ENCODE measurements at places on chromosomes 4 and X.

DNA sequence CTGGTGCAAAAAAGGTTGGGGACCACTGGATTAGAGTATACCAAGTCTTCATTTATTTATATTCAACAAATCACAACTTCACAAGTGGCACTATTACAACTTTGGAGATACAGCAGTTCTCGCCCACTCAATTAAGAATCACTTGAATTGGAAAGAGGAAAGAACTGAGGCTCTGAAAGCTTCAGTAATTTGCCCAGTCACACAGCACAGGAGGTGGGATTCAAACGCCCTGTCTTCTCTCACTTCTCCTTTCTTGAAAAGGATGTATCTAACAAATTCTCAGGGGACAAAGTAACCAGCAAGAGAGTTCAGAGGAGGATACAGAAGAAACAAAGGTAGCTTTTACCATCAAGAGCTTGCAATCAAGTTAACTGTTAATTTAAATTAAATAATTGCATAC is 12.4 kb downstream of the SMIM14 start:
- DNase-seq: no peak

DNA sequence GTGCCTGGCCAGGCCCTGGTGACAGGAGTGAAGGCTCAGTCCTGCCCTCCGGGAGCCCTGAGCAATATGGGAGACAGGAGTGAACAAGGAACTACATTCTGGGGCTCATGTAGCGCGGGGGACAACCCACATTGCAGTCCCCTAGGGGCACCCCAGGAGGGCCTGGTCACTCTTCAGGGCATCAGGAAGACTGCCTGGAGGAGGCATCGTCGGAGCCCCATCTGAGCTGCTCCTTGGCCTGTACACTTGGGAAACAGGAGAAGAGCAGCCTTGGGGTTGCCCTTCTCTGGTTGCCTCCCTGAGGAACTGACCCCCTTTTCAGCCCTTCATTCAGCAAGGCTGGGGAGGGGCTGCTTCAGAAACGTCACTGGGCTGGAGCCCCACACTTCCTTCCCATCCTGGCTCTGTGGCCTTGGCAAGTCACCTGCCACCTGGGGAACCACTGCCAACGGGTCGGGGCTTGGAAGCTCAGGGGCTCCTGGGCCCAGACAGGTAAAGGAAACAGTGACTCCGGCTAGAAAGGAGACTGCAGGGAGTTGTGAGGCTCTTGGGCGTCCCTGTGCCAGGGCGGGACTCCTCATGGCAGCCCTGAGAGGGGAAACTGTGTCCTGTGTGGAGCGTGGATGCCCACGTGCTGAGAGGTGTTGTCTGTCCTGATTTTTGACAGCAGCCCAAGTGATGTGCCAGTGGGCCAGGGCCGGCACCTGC is 10.1 kb downstream of the WFS1 start:
- no peak for DNase-seq

GRCh38 chrX:10240918-10241317 is 84.1 kb downstream of the CLCN4 start:
- no peak for DNase-seq

DNA sequence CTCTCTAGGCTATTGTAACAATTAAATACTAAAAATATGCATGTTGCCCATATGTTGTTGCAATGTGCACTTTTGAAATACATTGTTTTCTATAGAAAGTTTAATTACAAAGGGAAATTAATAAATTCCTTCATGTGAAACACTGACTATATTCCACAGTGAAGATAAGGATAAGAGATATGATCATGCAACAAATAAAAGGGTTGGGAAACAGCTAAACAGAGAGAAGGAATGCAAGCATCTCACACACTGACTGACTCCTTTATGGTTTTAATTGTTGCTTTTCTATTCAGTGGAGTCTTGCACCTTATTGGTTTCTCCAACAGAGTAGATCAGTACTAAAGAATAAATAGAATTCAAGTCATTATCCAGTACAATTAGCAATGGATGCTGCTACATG is 37.8 kb downstream of the ELOVL6 start:
- DNase-seq: no peak

Measured in activated T-cell treated with anti-CD3 and anti-CD28 coated beads for 1 hour (primary cell).